EH (cell line): ENCODE measurements at places on chromosomes 1 and 21.

GRCh38 chr1:248813546-248813945 is 12.2 kb downstream of the SH3BP5L start:
- DNase-seq, result no peak

- DNase-seq, result peak; percentile 27
Observed at GRCh38 chr1:23619299-23620188, 60.2 kb upstream of the ID3 start.

DNA sequence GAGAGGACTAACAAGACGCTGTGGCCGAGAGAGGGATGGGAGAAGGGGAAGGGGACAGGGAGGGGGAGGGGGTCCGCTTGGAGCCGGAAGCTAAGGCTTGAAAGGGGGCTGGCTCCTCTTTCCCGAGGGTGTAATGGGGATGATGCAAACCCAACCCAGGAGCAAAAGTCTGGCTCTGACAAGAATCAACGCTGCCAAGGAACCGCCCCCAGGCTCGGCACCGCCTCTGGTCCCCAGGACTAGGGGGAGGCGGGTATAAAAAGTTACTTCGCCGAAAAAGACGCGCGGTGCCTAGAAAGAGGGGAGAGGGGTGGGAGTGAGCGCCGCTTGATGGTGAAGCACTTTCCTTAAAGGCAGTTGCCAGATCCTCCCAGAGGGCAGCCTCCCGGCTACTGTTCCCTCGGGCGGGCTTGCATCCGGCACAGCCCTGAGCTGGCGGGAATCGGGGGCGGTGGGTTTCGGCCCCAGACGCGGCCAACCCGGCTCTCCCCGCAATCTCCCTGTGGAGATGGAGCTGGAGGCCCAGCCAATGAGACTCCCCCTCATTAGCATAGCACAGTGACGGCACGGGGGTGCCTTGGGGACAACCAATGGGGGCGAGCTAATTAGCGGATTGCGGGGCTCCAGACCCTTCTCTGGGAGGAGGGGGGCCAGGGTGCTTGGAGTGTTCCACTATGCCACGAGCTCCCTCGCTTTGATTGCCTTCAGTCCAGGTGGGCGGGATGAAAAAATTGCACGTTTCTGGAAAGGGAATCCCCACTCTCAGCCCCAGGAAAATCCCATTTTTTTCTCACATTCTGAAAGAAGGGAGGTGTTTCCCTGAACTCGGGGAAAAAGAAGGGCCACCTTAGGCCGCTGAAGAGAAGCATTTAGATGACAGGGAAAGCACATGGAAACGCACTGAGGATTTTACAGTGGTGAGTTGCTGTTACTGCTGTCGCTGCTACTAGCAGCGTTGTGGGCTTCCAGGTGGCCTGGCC is at the start of gene KCNT2:
TSS of gene KCNT2 (minus strand) at position 51 of the 980 bp plus-strand sequence. CDS start 131 bp downstream, outside the sequence.
- DNase-seq, result peak; percentile 46

DNA sequence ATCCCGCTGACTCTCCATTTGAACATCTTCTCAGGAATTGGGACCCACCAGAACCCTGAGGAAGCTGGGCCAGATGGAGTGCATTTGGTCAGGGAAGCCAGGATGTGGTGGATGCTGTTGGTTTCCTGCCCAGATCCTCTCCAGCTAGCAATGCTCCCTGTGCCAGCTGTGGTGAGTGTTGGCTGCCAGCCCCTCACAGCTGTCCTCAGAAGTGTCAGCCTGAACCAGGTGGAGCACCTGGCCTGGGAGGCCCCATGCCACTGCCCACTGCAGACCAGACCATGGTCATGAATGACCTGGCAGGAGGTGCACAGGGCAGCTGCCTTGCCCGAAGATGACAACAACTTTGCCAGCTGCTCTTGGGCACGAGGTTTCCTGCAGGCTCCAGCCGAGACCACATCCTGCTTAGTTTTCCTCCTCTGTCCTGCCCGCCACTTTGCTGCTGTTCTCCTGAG is 54.4 kb downstream of the PRSS38 start:
- DNase-seq, result peak; percentile 68

DNA sequence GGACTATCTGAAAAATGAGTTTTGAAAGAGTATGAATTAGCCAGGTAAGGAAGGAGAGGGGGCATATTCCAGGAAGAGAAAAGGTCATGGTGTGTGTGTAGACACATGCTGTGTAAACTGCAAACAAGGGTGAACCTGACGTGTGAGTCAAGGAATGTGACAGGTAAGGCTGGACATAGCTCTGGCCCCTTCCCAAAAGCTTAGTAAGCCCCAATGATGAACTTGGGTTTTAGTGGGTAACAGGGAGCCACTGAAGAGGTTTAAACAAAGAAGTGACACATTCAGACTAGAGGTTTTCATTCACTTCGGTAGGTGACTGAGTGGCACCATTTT is 36.7 kb downstream of the EGLN1 start:
- DNase-seq, result no peak

GRCh38 chr1:153610811-153611301 is 2.1 kb downstream of the S100A16 start:
- peak; percentile 47 for DNase-seq

GRCh38 chr1:183022202-183023145 is 746 bp upstream of the LAMC1 start:
- peak; percentile 99 for DNase-seq

- DNase-seq, result no peak
Observed at GRCh38 chr1:245043611-245043940, 111.2 kb upstream of the KIF26B start.

GRCh38 chr1:163692266-163692665 is 370.5 kb downstream of the NUF2 start:
- no peak for DNase-seq

GRCh38 chr1:1914101-1914970 is 724 bp upstream of the CALML6 start:
- no peak for DNase-seq

DNA sequence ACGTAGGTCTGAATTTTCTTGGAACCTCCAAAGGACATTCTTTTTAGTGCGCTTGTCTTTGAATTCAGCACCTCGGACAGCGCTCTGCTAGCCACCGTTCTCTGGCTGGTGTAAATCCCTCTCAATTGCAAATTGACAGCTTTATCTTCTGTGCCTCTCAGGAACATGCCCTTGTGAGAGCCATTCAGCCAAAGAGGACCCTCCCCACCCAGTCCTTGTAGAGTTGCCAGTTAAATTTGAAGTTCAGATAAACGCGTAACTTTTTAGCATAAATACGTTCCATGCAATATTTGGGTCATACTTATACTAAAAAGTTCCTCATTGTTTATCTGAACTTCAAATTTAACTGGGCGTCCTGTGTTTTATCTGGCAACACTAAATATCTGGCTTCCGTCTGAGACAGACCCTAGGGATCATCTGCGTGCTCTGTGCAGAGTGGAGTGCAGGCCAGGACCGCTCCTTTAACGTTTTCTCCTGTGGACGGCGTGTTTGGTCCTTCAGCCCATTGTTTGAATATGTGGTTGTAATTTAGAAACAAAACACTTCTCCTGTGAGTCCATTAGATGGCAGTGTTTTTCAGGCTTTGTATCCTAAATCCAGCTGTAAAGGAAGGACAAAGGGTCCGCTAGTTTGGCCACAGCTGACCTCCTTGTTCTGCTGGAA is 7.0 kb downstream of the KCNAB2 start:
- peak; percentile 74 for DNase-seq

- peak; percentile 67 for DNase-seq
Observed at GRCh38 chr1:28973596-28974421, 59.4 kb downstream of the EPB41 start.

DNA sequence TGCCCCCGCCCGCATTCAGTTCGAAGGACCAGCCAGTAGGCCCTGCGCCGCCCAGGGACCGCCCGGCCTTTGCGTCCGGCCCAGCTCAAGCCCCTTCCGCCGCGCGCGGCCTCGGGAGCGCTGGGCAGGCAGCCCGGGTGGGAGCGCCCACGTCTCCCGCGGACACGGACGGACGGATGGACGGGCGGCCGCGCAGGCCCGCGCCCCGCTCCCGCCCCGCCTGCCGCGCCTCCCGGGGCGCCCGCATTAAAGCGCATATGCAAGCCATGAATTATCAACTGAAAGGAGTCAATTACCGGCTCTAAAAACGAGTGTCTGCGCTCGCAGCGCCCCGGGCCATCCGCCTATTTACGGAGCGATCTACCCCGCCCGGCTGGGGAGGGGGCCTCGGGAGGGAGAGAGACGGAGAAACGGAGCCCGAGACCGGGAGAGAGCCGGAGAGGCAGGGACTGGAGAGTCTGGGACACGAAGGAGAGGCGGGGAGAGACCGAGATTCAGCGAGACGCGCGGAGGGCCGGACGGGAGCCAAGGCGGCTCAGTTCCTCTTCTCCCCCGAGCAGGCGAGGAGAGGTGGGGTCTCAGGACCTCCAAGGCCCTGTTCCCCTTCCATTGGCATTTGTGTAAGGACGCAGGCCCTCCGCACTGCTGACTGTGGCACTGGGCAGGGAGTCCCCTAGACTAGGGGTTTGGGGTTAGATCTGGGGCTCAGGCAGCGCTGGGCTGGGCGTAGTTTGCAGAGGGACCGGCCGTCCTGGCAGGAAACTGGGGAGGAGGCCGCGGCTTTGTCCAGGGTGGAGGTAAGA is 41.3 kb upstream of the DMBX1 start:
- no peak for DNase-seq

DNA sequence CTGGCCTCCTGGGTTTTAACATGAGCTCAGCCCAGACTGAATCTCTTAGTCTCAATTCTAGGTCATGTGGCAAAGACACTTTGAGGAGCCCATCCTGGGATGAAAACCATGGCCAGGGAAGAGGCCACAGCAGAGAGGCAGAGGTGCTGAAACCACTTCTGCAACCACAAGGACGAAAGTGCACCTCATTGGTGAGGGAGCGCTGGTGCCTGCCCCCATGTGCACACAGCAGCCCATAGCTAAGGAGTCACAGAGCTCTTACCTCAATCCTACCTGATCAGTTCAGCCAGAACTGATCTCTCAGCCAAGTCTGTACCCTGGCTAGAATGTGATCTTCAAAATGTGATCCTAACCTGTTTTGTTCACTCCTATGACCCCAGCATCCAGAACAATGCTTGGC is 32.9 kb upstream of the SRP9 start:
- DNase-seq, result no peak

- peak; percentile 15 for DNase-seq
Observed at GRCh38 chr1:198725090-198725489, 86.2 kb downstream of the PTPRC start.

DNA sequence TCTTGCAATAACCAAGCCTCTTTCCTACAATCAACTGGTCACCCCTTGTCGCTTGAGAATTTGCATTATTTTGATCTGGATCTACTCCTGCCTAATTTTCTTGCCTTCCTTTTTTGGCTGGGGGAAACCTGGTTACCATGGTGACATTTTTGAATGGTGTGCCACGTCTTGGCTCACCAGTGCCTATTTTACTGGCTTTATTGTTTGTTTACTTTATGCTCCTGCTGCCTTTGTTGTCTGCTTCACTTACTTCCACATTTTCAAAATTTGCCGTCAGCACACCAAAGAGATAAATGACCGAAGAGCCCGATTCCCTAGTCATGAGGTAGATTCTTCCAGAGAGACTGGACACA is 743 bp downstream of the GPR52 start:
- DNase-seq, result no peak

DNA sequence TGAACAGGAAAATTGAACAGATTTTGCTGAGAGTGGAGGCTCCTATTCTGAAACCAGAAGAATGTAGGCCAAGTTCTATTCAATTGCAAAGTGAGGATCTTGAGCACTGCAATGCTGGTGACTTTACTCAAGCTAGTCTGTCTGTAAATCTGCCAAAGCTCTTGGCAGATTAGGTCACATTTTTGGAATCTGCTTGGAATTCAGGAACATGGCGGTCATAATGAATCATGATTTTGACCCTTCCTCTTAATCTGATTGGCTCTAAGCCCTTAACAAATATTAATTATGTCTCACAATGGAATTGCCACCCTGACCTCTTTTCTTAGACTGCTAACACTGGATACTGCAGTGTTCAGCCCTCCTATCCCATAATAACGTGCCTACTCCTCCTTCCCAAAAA is 7.2 kb upstream of the GNG12 start:
- DNase-seq, result peak; percentile 95

- DNase-seq, result peak; percentile 40
Observed at GRCh38 chr21:14403681-14404318, 20.9 kb upstream of the HSPA13 start.

- DNase-seq, result peak; percentile 10
Observed at GRCh38 chr1:219159946-219160645, 13.6 kb upstream of the LYPLAL1 start.

DNA sequence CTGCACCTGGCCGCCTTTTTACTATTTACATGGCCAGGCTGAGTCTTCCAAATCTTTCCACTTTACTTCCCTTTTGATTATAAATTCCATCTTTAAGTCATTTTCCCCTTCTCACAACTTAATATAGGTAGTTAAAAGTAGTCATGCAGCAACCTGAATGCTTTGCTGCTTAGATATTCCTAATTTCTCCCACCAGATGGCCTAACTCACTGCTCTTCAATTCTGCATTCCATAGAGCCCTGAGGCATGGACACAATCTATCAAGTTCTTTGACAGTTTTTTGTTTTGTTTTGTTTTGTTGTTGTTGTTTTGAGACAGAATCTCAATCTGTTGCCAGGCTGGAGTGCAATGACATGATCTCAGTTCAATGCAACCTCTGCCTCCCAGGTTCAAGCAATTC is 21.7 kb upstream of the FAAH start:
- no peak for DNase-seq
